ENCODE measurements at places on chromosomes 3 and 15.

GRCh38 chr15:51025454-51025846 lies 69.3 kb downstream of the TNFAIP8L3 start:
- no peak for DNase-seq

DNA sequence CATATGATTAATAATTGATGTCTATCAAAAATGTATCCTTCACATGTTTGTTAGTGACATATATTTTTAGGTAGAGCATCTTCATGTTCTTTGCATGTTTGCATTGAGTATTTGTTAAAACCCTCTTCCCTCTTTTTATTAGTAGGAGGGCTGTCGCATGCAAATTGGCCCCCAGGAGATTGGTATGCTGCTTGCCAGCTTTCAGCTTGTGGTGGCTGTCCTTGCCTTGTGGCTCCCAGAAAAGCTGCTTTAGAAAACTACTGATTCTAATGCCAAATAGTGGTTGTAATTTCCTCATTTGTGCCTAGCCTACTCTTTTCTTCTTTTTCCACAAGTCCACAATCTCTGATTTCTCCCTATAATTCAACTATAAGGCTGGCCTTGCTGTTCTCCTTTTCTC lies 886.8 kb downstream of the VGLL3 start:
- no peak for DNase-seq

- no peak for DNase-seq
These were observed 272.6 kb downstream of the PDCD6IP start for GRCh38 chr3:34070831-34071585.

- DNase-seq, result no peak
These were observed 61.1 kb upstream of the GPD1L start for GRCh38 chr3:32045091-32045915.

GRCh38 chr15:93700051-93700450 lies 531.3 kb upstream of the MCTP2 start:
- no peak for DNase-seq

DNA sequence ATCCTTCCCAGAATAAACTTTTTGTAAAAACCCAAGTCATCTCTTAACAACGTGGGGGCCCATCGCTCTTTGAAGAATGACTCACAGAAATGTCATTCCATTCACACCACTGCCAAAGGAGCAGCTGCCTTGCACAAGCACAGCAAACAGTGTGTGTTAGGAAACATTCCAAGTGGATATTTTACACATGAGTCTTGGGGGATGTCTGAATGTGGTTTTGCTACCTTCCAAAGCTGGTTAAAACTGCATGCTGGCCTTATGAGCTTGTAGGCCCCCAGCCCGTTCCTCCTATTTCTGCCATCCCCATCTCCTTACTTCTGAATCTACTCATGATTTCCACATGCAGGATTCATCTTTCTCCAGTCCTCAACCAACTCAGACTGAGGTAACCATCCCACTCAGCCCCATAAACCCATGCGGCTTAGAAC lies 130.8 kb downstream of the CPNE4 start:
- no peak for DNase-seq

DNA sequence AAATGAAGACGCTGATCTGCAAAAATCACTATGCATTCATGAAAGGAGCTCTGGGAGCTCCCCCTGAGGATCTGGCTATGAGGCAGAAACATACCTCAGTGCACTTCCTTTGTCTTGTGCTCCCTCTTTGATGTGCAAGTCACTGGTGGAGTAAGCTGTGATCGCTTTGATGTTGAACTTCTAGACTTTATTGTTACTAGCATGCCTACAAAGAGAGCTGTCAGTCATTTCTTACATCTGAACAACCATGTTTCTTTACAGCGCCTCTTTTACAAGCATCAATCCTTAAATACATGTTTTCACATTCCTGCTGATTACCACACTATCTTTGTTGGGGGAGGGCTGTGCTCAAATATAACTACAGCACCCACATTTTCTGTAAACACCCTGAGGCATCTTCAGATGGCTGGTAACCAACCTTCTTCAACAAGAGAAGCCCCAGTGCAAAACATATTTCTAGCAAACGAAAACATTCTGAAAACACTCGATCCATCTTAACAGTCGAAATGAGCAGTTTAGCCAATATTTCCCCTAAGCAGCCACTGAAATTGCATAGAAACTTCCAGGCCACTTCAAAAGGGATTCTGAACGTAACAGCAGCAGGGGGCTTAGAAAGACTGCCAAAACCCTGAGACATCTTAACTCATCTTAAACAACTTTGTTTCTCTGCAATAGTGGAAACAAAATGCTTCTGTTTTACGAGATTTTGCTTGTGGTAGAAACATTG lies 101.9 kb upstream of the ICE2 start:
- no peak for DNase-seq

DNA sequence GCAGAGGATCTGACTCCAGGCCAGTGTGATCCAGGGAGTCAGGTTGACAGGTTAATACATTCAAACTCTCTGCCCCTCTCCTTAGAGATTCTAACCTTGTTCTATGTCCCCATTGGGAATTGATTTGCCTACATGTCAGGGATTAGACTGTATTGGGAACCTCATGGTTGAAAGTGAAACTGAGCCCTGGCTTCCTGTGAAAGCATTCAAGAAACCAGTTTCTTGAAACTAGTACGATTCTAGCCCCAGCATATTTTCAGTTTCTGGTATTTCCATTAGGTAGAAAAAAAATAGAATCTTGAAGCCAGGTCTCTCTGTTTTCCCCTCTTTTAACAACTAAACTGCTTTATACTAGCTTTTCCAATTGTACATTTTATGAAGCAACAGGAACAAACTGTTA lies 140.4 kb upstream of the ABI3BP start:
- DNase-seq, result no peak

- DNase-seq, result no peak
These were observed 290.3 kb upstream of the TLE3 start for GRCh38 chr15:70387993-70388392.
